ENCODE measurements at places on chromosomes 1 and 21.
A peak's percentile ranks its signal among the peaks of the same experiment; 100 is the strongest.

- peak; percentile 6 for DNase-seq
Measured at GRCh38 chr1:7218210-7218832, 433.1 kb downstream of the CAMTA1 start.

DNA sequence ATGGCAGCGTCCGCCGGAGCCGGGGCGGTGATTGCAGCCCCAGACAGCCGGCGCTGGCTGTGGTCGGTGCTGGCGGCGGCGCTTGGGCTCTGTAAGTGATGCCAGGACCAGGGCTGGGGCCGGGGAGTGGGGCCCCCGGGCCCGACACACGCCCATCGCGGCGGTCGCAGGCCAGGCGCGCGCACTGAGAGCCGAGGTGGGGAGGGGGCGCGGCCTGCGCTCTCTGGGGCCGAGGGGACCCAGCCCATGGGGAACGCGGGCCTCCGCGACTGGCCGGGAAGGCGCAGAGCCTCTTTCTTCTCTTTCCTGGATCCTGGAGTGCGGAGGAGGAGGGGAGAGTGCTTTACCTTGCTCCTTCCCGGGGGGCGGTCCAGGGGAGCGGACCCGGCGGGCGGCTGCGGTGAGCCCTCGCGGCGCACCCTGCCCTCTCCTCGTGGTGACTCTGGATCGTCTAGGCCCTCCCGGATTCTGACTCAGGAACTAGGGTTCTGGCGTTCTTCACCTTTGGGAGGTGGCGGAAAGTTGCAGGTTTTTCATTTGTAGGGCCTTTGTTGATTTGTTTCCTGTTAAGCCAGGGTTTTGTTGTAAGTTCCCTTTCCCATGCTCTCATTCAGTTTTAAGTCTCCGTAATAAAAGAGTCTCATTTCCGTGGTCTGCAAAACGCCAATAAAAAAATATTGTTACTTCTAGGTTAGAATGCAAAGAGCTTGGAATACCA, 529 bp downstream of the MPZL1 start:
- no peak for DNase-seq

GRCh38 chr1:236654511-236654910, 31.8 kb upstream of the ACTN2 start:
- DNase-seq: no peak

DNA sequence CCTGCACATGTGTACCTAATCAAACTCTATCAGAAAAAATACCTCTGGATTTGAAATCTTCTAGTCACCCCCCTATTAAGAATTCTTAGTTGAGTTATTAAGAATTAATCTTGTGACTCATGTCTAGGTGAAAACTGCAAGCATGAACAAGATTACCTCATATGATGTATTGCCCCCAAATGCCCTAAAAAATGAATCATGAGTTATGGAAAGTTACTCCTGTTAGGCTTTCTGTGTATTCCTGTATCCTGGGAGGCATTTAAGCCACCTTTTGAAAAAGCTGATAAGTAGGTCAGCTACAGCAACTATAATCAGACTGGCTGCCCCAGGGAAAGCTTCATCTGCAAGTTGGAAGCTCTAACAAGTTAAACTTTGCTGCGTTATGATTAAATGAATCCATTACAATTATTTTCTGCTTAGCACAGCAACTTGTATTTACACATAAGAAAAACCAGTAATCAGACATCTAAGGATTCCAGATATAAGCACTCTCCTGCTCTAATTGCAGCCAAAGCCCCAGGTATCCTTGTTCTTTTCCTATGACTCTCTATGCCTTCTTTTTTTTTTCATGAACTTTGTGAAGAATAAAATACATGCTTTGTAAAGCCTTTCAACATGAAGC, 147.7 kb downstream of the NTPCR start:
- no peak for DNase-seq

GRCh38 chr1:160565564-160565963, 13.7 kb downstream of the CD84 start:
- DNase-seq: no peak

- no peak for DNase-seq
Measured at GRCh38 chr1:116762781-116763115, 8.5 kb downstream of the CD2 start.

- DNase-seq: no peak
Measured at GRCh38 chr1:117814856-117815797, 114.3 kb downstream of the GDAP2 start.

DNA sequence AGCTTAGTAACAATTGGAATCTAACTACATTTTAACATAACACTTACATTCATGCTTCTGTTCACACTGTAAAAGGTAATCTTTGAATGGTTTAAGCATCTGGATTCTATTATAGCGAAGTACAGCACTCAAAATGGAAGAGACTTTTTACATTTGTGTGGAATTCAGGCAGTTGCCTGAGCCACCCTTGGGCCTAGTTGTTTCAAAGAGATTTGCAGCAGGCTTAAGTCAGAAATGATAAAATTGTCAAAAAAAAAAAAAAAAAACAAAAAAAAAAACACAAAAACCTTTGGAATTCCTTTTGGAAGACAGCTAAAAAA, 199.9 kb downstream of the LYPLAL1 start:
- no peak for DNase-seq

- DNase-seq: no peak
Measured at GRCh38 chr1:69076631-69077030, 491.1 kb upstream of the LRRC7 start.

DNA sequence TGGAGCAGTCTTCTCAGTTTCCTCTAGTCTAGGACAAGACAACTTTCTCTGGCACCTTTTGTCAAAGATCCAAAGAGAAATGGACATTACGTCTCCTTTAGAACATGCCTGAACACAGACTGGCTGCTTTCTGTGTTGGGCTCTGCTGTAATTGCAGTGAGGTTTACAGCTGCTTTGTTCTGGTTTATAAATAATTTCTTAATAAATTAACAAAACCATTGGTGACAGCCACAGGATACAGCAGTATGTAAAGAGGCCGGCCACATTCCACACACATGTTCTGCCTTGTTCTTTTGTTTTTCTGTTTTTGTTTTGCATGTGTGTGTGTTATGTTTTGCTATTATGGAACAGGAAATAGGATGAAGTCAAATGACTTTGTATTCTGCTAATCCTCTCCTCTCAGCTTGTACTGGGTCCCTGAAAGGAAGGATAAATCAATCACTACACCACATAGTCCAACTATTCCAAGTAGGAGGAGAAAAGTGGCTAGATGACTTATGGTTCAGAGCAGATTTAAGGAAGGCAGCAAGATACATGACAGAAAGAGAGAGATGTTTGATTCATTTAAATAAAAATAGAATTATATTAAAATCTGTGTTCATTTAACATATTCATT, 161.5 kb upstream of the ESRRG start:
- no peak for DNase-seq

DNA sequence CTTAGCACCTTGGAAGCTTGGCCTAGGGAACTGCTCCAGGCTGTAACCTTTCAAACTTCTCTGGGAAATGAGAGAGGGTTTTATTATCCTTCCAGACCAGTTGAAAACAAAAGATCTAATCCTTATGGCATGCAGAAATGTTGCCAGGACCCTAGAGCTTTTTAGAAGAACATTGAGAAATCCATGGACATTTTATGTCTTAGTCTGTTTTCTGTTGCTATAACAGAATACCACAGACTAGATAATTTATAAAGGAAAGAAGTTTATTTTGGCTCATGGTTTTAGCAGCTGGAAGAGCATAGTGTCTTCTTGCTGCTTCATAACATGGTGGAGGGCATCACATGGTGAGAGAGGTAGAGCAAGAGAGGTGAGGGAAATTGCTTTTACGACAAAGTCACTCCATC, 25.8 kb downstream of the OSBPL9 start:
- no peak for DNase-seq

- no peak for DNase-seq
Measured at GRCh38 chr21:26965907-26966581, 844 bp downstream of the ADAMTS5 start.

- no peak for DNase-seq
Measured at GRCh38 chr21:33892853-33893252, 22.8 kb downstream of the ATP5PO start.

GRCh38 chr21:39523399-39523798, 71.6 kb downstream of the SH3BGR start:
- no peak for DNase-seq

DNA sequence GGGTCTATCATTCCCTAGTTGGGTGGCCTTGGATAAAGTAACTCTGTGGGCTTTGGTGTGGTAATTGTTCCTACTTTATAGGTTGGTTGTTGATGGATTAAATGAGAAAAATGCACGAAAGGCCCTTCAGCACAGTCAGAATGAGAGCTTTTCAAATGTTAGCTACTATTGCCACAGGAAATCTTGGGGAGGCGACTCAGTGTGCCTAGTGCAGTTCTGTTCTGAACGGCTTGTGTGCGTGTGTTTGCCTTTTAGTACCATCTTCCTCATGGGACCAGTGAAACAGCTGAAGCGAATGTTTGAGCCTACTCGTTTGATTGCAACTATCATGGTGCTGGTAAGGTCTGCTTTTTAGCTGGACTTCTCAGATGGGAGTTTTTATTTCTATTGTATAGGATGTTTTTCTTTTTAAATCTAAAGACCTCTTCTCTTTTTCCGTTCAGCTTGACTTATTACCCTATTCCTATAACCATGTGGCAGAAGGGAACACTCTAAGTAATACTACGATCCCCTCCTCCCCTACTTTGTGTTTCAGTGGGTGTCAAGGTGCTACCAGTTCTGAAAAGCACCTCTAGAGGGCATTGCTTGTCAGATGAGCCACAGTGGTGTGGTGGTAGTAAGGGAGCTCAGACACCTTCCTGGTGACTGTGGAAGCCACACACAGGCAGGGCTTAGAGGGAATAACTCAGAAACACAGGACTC, 9.2 kb downstream of the SFT2D2 start:
- DNase-seq: peak; percentile 47

GRCh38 chr1:17795836-17796645, 40.9 kb downstream of the ACTL8 start:
- DNase-seq: no peak

- DNase-seq: no peak
Measured at GRCh38 chr1:198531891-198532290, 8.6 kb downstream of the ATP6V1G3 start.

GRCh38 chr21:41648591-41649031, 118.2 kb downstream of the RIPK4 start:
- no peak for DNase-seq

- no peak for DNase-seq
Measured at GRCh38 chr1:48560577-48560976, 88.6 kb upstream of the SPATA6 start.

GRCh38 chr1:27955076-27955475, 4.7 kb upstream of the XKR8 start:
- DNase-seq: no peak

- no peak for DNase-seq
Measured at GRCh38 chr1:15525050-15526020, 1.3 kb upstream of the DNAJC16 start.

- no peak for DNase-seq
Measured at GRCh38 chr21:35113064-35113463, 64.0 kb upstream of the RUNX1 start.

- DNase-seq: no peak
Measured at GRCh38 chr1:198496216-198497143, 44.0 kb downstream of the ATP6V1G3 start.

DNA sequence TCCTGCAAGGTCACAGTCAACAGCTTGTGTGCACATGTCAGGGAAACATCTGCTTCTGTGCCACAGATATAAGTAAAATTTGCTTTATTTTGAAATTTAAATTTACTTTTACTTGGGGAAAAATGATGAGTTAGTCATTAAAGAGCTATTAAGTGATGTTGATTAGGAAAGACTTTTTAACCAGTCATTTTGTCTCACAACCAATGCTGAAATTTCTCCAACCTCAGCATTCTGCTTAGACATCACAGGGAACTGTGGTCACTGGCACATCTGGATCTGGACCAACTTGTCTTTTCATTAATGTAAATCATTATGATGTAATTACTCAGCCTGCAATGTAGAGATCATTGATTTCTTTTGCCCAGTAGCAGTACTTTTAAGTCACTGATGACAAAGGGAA, 301.0 kb downstream of the TTLL7 start:
- DNase-seq: no peak

DNA sequence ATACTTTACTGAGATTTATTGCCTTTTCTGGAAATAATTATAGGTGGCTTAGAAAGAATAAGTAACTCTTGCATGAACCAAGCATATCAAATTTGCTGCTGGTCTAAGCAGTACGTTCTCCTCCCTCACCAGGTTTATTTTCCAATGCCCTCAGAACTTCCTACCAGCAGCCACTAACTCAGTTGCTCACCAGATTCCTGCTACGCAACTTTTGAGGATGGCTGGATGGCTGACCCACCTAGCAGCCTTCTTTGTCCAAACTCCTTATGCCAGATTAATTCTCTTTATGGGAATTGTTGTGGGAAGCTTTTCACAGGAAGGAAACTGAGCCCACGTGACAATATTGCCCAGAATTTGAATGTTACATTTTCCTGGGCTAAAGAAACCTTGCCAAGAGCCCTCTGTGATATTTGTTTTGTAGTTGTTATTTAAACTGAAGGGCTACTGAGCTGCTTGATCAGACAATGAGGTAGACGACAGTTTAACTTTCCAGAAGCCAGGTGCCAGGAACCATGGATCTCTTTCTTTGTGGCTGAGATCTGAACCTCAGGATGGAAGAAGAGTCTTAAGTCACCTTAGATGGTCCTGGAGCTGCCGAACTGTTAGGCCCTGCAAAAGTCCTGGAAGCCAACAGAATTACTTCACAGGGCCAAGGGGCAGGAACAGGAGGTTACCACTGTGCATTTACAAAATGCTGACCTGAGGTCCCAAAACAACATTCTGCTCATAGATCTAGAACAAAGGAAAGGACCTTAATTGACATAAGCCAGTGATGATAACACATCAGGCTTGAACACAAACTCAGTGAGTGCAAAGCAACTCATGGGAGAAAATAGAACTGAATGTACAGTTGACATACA, 85.5 kb upstream of the ATP1A1 start:
- no peak for DNase-seq

GRCh38 chr1:147099192-147099591, 73.1 kb downstream of the PRKAB2 start:
- no peak for DNase-seq

- DNase-seq: no peak
Measured at GRCh38 chr1:99957818-99958217, 12.0 kb upstream of the SLC35A3 start.

DNA sequence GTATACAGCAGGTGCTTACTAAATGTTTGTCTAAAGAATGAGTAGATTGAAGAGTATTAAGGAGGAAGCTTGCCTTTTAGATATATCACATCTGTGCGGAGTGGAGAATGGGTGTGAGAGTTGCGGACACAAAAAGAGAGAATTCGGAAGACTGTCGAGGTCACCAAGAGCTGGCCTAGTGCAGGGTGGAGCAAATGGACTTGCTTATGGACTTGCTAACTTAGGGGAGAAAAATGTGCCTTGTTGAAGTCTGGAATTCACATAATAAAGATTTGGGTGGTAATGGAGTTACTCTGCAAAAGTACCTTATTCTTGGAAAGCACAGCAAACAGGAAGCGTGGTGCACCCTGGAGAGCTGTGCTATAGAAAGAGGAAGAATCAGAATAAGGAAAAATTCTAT, 361.7 kb downstream of the PRDM2 start:
- no peak for DNase-seq

Measured in immature natural killer cell (primary cell).